ENCODE measurements at places on chromosomes 13 and 19. TPM values are rescaled to one million over a fixed set of nuclear protein-coding genes. Genes with fewer than 3 reads are reported as not detected.

Gene GFY
- total RNA-seq: not detected

Gene CFAP97D2
- not detected for total RNA-seq

Gene GNG7
- under 0.01 TPM for total RNA-seq

Gene C19orf18
- total RNA-seq: 0.26 TPM

Gene ZNF85
- 1.3 TPM for total RNA-seq

GRCh38 chr19:46724468-46724867, 7.6 kb upstream of the PRKD2 start:
- no peak for DNase-seq

DNA sequence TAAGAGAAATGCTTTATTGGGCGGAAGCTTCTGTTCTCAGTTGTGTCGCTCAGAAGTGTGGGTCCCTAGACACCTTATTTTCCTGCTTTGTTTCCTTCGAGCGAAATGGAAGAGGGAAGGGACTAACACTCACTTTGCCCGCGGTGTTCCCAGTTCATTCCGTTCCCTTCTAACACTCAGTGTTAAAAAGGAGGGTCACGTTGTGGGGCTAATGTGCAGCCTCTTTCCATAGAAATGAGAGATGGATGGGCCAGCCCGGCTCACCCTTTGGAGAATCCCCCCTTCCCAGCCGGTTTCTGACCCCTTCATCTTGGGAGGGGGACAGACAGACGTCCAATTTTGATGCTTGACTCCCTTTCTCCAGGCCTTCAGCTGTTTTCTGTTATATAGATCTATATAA, 2.3 kb downstream of the ATP11A start:
- no peak for DNase-seq

GRCh38 chr19:3149526-3150505, 14.0 kb downstream of the GNA15 start:
- no peak for DNase-seq

GRCh38 chr13:57408312-57408711, 223.2 kb upstream of the PCDH17 start:
- no peak for DNase-seq

DNA sequence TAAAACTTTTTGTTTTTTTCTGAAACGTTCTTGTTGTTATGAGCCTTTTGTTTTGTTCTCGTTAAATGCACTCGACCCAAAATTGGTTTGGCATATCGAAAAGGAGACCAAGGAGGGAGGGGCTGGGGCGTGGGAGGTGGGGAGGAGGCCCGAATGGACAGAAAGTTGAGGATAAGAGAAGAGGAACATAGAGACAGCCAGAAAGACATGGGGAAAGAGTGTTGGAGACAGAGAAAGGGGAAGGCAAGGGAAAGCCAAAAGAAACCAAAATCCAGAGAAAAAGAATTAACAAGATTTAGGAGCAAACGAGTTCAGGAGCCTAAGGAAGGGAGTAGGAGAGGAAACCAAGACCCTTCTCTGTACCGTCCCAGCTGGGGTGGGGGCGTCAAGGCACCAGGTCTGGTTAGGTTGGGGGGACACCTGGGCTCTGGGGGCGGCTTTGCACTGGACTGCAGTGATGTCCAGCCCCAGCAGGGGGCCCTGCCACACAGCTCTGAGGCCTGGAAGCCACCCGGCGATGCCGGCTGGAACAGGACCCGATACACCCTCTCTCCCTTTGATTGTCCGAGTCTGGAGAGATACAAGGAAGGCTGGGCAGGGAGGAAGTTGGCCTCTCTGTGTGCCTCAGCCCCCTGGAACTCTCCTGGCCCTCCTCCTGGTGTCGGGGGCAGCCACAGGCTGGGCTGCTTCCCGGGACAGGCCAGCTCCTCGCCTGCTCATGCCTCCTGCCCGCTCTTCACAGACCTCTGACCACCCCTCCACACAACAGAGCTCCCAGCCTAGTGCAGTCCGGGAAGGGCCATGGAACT, 11.6 kb upstream of the ASF1B start:
- DNase-seq: peak; percentile 24

DNA sequence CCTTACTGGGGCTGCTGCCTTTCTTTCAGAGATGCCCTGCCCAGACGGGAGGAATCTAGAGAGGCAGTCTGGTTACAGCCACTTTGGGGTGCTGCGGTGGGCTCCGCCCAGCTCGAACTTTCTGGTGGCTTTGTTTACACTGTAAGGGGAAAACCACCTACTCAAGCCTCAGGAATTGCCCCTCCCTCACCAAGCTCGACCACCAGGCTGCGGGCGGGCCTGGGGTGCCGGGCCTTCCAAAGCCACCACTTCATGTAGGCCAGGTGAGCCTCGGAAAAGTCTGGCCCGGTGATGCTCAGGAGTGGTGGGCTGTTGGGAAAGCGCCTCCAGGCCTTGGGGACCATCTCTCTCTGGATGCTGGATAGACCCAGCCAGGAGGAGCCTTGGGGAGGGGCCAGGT, 218.6 kb downstream of the MTUS2 start:
- DNase-seq: no peak

DNA sequence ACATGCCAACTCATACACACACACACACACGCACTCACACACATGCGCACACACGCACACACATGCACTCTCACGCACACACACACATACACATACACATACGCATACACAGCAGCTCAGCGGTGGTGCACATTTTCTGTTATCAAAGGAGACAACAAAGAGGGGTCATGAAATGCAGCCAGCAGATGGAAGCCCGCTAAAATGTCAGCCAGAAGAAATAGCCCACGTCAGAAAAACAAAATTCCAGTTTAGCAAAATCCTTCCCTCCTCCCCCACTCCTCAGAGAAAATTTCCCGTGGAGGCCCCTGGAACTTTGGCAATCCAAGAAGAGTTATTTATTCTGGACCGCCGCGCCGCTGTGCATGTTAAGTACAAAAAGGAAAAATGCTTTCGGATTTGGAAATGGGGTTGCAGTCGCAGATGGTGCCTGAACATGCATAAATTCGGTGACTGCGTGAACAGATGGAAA, 114.6 kb upstream of the VSTM2B start:
- DNase-seq: no peak

DNA sequence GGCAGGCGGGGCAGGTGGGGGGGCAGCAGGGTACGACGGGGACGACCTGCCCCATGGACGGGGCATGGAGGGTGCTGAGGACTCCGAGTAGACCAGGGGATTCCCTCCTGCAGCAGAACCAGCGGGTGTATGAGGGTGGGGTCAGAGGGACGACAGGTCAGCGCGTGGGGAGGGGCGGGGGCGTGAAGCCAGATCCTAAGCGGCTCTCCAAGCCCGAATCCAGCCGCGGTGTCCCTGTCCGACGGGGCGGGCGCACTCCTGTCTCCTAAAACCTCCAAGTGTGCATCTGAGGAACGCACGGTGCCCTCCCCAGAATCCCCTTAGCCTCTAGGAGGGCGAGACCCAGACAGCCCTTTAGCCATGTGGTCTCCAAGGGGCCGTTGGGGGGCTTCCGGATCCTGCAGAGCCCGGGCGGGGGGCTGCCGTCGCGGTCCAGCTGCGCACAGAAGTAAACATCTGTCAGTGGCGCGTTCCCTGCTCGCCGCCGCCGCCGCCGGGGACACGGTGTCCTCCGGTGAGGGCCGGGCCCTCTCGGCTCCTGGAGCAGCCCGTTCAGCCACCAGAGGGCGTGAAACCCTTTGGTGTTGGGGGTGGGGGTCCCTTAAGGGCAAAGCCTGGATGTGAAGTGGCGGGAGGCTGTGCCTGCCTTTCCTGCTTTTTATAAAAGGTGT, 730 bp downstream of the NRTN start:
- DNase-seq: no peak

DNA sequence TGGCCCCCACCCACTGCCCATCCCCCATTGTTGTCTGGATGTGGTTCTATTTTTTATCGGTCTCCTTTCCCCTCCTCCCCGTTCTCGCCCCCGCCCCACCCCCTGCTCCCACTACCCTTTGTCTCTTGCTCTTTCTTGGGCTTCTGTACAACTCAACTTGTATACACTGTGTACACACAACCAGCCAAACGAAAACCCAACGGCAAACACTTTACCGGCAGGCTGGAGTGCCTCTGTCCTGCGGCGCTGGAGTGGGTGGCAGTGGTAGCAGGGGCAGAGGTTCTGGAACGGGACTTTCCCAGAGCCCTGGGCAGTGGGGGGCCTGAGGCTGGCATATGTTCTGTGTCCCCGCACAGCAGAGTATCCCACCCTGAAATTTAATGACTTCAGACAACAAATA, 13.7 kb downstream of the RRAS start:
- DNase-seq: no peak

- DNase-seq: no peak
Observed at GRCh38 chr19:17807731-17808316, 12.9 kb downstream of the B3GNT3 start.
